ENCODE measurements at places on chromosomes 4 and X.

GRCh38 chr4:99755223-99755944, 61.2 kb upstream of the DAPP1 start:
- no peak for DNase-seq

DNA sequence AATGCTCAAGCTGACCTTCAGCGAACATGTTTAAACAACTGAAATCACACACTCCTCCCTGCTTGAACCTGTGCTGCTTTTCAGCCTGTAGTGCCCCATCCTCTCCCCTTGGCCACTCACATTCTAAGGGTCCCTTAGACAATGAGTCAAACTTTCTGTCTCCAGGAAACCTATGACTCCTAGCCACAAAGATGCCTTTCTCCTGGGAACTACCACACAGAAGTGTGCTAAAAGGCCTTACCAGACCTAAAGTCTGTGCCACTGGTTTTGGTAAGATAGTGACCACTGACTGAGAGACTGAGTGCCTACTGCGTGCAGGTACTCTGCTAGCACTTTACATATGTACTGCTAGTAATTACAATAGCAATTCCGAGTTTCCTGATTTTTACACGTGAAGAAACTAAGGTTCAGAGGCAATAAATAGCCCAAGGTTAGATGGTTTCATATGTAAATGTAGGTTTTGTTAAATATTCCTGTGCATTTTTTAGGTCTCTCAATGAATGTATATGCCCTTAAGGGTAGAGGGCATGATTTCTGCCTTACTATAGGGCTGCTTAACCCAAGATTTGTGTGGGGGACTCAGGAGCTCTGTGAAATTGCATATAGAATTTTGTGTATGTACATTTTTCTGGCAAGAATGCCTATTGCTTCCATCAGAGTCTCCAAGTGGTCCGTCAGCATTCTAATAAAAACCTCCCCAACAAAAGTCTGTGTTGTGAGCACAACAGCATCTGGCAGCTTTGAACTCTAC, 71.1 kb downstream of the NSG1 start:
- DNase-seq, result no peak

GRCh38 chr4:24547979-24548378, 36.4 kb downstream of the DHX15 start:
- DNase-seq, result no peak

- no peak for DNase-seq
Observed at GRCh38 chr4:47278631-47279030, 184.9 kb downstream of the COMMD8 start.

DNA sequence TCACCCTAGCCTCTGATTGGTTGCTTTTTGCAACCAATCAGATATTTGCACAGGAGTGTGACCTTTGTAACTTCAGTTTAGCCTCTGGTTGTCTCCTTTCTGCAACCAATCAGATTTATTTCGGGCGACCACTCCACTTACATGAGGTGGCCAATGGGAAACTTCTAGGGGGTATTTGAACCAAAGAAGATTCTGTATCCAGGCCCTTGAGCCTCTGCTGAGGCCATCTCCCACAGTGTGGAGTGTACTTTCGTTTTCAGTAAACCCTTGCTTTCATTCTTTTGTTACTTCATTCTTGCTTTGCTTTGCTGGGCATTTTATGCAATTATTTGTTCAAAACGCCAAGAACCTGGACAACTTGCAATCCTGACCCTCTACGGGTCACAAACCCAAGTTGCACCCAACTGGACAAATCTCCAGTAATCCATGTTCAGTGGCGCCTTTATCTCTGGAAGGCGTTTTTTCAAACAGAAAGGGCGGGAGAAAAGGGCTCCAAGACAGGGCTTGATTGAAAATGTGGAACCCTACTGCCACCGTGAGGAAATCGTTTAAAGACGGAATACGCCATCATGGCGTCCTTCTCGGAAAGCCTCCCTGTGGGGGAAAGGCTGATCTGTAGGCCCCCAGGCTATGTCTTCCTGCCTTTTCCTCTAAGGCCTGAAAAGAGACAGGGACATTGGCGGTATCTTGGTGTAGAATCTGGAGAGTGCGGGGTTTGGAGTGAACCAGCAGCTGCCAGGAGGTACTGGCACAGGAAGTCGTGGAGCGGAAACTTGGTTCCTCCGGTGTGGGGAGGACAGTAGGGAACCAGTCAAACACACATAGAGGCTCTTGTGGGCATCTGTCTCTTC, 184.6 kb downstream of the OR13H1 start:
- DNase-seq, result no peak

DNA sequence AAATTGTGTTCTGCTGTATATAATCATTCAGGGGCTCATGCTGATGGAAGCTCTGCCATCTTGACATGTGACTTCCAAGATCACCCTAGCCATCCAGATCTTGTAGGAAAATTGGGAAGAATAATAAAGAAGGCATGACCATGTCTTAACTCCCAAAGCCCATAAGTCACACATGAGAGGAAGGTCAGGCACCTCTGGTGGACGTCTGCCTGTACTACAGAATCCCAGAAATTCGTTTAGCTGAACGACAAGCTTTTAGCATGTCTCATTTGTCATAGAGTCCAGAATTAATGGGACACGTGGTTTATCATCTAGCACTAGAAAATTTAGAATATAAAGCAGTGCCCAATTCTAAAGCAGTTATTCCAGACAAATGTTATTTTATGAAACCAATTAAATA, 212.7 kb downstream of the CENPC start:
- DNase-seq, result no peak

- DNase-seq, result no peak
Observed at GRCh38 chrX:97290199-97290598, 406.5 kb downstream of the RPA4 start.

Data from stimulated activated CD4-positive, alpha-beta T cell treated with anti-CD3 and anti-CD28 coated beads, TNF-alpha, amount 100 ng/mL, for 48 hours (primary cell).